RKO (cell line): ENCODE measurements at places on chromosomes 2 and 18.
A peak's percentile ranks its signal among the peaks of the same experiment; 100 is the strongest.

DNA sequence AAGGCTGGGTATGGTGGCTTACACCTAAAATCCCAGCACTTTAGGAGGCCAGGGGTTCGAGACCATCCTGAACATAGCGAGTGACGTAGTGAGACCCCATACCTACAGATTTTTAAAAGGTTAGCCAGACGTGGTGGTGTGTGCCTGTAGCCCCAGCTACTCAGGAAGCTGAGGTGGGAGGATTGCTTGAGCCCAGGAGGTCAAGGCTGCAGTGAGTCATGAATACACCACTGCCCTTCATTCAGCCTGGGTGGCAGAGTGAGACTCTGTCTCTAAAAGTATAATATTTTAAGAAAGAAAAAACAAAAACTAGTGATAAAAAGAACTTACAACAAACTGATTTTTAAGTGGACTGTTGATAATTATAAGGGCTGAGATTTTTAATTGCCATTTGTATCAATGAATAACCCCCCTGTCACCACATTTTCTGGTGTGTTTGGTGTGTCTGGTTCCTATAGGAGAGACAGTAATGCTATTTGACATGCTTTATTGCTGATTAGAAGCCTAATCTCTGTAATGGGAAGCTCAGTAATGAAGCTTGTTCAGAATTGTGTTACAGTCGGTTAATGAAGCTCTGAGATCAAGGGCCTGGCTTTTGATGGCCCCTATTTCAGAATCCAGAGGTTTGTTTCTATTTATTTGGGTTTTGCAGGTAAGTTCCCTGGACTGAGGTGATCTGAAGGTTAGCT, 147.0 kb downstream of the NEDD4L start:
- no peak for DNase-seq

DNA sequence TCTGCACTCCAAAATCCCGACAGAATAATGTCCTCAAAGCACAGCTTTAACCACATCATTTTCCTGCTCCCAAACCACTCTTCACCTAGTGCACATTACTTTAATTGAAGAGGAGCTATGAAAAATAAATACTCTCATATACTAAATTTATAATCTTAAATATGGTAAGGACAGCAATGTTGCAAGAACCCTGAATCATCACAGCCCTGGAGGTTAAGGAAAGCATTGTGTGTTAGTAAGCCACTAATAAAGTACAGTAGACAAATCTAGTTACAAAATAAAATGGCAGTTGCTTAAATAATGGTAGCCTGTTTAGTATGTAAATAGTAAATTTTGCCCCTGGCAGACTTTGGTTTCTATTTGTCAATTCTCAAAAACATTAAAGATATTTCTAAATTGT, 27.0 kb upstream of the CCDC178 start:
- no peak for DNase-seq

DNA sequence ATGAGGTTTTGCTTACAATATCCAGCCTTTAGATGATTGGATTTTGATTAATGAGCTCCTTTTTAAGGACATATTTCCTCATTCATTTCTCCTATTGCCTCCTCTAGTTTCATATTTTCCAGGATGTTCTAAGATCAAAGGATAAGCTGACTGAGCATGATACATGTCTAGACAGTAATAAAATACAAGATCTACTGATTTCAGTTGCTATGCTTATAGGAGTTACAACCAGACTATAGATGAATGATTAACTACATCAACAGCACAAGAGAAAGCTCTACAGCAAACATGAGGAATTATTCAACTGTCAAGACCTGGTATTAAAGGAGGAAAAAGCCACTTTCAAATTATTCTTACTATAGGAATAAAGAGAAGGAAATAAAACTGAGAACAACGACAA, 85.0 kb upstream of the LINC00305 start:
- no peak for DNase-seq

DNA sequence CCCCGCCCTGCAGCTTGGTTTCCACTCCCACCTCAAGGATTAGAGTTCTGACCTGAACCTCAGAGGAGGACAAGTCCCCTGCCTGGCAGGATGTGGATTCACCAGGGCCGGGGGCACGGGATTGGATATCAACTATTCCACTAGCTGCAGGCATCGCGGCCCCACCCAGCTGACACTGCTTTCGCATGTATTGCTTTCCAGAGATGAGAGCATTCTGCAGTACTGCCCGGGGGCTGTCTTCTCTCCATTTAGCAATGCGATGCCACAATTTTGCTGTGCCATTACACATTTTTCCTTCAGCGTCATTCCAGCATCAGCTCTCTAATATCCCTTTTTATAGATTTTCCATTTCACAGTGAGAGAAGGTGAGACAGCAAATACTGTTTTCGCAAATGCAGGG, 42.0 kb downstream of the CTIF start:
- DNase-seq: no peak

DNA sequence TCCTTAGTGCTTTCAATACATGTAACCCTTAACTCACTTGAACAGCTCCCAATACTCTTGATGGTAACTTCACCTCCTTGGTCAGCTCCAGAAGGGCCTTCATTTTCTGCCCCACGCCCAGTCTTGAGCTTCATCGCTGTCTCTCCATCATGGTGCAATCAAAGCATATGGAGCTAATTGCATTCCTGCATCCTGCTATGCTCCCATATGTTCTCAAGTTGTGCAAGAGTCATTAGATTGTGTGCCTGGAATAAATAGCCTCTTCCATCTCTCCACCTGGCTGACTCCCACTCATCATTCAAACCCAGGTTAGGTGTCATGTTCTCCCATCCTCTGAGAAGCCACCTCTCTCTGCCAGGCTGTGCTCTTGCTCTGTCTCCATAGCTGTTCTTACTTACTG, 364.5 kb upstream of the RGPD4 start:
- no peak for DNase-seq

DNA sequence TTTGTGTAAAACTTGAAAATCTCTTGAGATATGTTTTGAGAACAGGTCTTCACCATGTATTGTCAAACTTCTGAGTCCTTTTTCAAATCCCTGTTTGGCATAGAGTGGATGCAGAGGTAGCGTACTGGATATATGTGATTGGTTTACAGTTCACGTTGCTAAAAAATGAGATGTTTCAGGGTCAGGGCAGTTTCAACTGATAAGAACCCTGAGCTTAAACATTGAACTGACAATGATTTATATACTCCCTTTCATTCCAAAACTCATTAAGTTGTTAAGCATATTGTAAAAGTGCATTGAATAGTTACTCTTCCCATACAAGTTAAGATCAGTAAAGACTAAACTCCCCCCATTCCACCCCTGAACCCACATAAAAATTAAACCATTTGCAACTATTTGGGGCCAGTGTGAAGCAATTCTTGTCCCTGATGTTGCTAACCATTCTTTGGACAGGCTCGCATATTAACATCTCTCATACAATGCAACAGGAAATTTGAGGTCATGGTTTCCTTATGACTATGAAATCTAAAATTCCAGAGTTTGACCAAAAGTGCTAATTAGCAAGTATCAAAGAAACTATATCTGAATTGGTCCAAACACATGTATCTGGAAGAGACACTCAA, 470.9 kb upstream of the ACVR2A start:
- no peak for DNase-seq

- no peak for DNase-seq
Observed at GRCh38 chr2:144374163-144374661, 145.7 kb downstream of the ZEB2 start.

DNA sequence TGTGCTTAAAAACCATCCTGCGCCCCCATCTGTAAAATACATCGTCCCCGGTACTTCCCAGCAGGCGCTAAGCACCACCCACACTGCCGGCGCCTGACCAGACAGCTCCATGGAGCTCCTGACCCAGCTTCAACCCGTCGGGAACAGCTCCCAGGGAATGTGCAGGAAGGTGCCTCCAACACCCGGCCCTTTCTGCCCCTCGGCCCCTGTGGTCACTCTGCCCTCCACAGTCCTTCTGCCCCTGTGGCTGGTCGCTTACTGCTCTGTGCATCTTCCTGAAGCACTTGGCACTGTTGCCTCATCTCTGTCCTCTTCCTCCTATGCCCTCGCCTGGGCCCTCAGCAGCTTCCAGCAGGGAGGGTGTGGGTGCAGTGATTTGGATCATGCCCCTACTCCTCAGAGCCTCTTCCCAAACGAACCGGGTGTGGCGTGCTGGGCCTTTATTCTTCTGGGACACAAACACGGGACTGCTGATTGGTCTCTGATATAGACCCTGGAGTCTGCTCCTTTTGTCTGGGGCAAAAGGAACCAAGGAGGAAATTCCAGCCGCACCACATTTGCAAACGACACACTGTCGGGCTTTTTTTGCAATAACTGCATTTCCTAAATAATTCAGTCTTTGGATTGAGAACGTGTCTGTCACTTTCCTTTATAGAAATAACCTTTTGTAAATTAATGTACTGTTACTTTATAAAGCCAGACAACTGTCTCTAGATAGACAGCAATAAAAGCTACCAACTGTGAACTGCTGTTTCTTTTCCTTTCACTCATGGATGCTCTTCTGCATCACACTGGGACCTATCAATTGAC, 65.9 kb downstream of the ADI1 start:
- no peak for DNase-seq

DNA sequence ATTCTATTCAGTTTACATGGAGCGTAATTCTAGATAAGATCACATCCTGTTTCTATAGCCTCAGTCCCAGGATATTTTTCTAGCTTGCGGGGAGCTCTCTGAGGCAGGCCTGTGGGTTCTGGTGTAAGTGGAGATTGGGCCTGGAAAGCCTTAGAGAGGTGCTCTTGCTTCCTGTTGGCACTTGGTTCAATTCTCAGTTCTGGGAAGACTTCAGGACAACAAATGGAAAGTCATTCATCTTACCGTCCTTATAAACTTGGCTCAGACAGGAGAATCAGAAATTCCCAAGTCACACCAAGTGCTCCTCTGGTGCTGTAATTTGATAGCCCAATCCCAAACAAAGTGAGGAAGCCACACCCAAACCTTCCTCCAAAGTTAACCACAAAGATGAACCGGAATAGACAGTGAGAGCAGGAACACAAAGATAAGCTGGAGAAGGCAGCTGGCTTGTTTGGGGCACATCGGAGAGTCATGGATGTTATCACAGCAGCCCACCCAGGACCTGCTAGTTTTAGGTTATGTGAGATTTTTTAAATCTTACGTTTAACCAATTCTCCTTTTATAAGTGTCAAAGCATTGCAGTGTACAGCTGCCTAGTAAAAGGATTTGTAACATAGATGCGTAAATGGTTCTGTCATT, 144.3 kb upstream of the MAP3K20 start:
- DNase-seq: no peak

GRCh38 chr2:148658807-148659722, 14.5 kb downstream of the EPC2 start:
- peak; percentile 40 for DNase-seq

DNA sequence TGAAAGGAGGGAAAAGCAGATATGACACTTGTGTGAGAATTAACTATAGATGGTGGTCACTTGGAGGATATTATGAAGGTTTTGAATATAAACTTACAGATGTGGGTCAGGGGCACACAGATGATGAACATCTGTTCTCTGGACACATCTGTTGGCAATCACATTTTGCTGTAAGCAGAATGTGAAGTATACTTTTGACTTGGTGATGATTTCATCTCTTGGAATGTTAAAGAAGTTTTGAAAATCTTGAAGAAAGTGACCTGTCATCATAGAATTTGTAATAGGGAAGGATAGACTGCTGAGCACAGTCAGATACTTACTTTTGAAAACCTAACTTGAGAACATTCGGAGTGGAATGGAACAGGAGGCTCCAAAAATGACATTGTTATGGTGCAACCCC, 40.2 kb downstream of the PIKFYVE start:
- no peak for DNase-seq

GRCh38 chr2:2175381-2176090, 155.5 kb downstream of the MYT1L start:
- DNase-seq: no peak
